ENCODE measurements at places on chromosomes 2 and 18.

- DNase-seq: no peak
Observed at GRCh38 chr2:15751477-15751876, 159.8 kb downstream of the DDX1 start.

DNA sequence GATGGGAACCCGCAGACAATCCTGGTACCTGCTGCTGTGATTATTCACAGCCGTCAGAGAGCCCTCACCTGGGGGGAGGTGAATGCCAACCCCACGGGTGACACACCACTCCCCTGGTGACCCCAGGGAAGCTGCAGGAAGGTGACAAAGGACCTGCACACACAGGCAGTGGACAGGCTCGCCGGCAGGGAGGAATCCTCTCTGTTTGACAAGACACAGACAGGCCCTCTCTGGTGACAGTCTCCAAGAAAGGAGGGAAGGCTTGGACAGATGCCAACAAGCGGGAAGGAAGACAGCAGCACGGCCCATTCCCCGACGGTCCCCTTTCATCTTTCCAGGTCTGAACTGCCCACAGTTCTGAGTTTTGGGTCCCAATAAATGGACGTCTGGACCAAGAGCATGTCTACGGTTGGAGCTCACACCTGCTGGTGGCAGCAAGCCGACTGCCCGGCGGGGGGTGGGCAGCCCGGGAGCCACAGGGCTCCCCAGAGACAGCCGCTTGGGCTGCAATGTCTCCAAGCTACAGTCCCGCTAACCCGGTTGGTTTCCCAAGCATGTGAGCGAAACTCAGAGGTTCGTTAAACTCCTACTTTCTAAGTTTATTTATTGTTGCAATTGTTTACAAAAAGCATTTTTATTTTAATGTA, 31.8 kb downstream of the HDAC4 start:
- DNase-seq: no peak

DNA sequence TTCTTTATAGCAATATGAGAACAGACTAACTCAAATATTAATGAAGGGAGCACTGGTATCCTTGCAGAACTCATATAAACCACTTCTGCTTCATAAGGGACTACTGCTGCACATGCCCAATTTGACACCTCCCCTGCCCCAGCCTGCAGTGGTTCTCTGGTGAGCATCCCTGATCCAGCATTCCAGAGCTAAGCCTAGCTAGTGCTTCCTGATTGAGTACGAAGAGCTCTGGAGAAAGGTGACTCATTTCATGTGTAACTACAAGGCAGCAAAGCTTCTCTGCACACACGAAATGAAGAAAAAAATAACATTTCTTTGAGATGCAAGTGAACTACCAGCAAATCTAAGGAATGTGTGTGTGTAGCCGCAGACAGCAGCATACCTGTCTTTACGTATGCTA, 22.8 kb upstream of the ADNP2 start:
- DNase-seq: peak; percentile 9

- DNase-seq: no peak
Observed at GRCh38 chr2:236616031-236616430, 46.4 kb downstream of the ACKR3 start.

- DNase-seq: no peak
Observed at GRCh38 chr2:160388464-160389263, 104.9 kb downstream of the RBMS1 start.

DNA sequence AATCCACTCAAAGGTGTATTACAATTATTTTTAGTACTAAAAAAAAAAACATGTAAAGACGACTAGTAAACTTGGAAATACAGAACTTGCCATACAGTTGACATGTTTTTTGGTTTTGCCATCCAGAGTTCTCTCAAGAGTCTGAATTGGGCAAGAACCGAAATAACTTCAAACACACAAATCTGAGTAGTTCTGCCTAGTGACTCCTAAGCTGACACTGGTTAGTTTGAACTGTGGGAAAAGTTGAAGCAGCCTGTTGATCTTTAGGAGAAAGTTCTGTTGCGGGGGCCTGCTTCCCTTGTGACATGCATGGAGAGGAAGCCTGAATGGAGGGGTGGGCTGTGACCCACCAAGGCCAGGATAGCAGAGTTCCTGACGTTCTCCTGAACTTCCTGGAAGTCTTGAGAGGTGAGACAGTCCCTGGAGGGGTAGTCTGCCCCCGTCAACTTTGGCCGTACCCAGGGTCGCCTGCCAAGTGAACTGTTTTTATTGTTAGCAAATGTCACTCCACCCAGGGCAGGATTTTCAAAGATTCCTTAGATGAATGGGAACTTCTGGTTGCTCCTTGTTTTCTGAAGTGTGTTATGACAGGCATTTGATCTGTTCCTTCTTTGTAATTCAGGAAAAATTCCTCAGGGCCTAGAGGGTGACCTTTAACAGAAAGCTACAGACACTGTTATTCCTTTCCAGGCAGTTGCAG, 85.6 kb upstream of the SPTBN1 start:
- DNase-seq: peak; percentile 52

DNA sequence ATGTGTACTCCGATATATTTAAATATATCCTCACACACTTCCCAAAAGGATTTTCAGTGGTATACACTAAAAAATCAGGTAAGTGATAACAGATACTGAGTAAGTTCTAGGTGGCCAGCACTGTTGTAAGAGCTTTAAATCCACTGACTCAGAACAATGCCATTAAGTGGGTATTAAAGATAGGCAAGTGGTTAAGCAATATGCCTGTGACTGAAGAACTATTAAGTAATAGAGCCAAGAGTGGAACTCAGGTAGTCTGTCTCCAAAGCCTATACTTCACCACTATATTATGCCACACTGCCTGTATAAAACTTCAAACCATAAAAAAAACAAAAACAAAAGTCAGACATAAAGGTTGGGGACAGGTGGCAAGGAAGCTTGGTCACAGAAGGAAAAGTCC, 37.2 kb downstream of the THUMPD2 start:
- DNase-seq: no peak

DNA sequence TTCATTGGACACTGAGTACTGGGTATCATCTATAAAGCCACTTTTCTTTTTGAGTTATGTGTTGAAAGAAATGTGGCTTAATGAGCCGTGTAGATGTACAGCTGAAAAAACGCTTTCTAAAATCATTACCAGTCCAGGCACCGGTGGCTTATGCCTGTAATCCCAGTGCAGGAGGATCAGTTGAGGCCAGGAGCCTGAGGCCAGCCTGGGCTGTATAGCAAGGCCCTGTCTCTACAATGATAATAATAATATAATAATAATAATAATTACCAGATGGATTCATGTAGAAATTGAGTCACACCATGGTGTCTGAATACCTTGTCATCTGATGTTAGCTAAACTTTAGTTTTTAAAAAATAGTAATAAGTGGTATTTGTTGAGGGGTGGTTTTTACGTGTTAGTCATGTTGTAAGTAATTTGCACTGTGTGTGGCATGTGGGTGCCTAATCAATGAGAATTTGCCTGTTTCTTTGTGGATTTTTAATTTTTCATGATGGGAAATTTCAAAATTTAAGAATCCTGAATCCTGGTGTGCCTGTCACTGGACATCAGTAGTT, 30.1 kb downstream of the NCK2 start:
- no peak for DNase-seq

DNA sequence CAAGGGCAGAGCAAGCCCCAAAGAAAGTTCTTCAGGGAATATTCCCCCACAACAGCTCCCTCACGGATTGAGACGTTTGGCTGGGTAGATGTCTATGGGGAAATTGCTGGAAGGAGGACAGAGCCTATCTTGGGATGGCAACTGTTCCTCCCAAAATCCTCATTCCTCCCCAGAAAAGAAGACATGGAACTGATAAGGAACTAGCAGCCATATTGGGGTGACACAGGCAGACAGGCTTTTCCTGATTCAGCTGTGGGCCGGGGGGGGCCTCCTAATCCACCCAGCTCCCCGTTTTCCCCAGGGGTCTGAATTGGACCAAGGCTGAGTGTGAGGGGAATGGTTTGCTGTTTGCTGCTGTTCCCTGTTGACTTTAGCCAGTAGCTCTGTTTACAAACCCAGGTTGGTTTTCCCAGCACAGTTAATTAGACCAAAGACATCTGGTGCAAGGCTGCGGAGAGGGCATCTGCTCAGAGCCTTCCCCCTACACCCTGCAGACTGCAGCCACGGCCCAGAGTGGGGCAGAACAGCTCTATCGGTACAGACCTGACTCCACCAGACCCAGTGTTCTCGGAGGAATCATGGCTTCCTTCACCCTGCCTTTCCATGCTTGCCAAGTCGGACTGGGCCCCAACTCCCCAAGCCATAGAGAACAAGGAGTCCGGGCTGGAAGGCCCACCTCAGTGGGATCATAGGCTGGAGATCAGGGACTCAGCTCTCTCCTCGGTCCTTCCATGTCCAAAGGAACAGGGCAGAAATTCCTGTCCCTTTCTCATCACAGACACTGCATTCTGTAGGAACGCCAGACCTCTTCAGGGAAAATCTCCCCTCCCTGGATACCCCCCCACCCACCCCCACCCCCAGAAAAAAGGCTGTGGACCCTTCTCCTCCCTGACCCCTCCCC, 1.7 kb upstream of the PKDCC start:
- no peak for DNase-seq

DNA sequence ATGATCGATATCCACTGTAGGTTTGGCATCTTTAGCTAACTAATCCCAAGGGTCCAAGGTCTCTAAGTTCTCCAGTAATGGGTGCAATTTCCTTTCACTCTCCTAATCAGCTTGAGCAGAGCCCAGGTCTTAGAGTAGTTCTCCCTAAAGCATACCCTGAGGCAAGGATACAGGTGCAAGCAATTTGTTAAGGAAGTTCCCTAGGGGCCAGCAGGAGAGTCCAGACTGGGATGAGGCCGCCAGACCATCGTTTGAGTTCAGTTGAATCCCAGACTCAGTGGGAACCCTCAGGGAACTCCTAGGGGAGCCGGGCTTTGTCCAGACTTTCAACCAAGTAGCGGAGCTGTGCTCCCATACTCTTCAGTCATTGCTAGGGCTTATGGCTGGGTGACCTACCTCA, 835.4 kb upstream of the CDH2 start:
- DNase-seq: no peak

- DNase-seq: no peak
Observed at GRCh38 chr2:224272237-224272910, 129.5 kb downstream of the FAM124B start.

DNA sequence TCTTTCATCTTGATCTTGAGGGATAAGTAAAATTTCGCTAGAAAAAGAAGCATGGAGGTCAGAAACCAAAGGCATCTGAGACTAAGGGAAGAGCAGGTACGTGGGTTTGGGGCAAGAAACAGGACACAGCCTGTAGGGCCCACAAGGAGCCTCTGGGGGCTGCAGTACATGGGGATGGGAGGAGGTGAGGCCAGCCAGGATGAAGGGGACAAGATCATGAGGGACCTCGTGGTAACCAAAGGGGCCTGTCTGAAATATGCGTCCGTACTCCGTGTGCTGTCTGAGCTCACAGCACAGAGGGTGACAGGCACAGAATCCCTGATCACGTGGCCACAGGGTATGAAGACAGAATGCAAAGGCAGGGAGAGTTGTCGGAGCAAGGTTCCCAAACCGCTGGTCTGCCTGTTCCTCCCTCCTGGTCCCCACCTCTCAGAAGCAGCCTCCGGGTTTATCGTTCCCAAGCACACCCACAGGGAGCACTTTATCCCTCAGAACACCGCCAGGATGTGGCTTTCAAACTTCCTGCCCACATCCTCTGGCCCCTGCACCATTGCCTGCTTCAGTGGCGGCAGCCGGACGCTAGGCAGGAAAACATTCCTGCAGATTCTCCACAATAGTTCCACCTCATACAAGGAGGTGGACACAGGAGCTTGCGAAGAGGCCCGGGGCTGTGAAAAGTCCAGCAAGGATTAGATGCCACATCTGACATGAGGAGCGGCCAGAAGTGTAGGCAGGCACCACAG, 12.0 kb downstream of the TMEM163 start:
- no peak for DNase-seq

DNA sequence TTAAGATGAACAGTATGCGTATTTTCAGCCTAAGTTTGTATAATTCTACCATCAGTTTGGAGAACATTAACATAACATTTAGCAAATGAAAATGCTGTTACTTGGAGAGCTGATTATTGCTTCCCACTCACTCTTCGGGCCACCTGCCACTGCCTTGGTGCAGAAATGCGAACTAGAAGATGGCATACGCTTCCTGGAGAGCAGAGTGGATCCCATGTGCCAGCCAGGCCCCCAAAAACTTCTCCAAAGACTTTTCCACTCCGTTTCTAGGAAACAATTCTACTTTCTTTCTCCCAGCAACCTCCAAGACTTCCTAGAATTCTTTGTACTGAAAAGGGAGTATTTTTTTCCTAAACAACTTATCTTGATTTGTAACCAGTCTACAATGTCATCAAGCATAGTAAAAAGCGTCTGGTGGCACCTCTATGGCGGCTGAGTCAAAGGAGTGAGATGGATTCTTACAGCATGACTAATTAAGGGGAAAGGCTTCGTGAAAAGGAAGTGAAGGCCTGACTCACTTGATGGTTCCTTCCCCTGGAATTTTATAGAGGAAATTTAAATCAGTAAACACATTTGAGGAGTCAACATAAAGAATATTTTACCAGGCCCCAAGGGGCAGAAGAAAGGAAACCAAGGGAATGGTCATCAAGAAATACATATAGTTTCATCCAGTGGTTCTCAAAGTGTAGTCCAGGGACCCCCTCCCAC, 36.6 kb downstream of the FEZ2 start:
- DNase-seq: peak; percentile 79
